Stimulated activated CD8-positive, alpha-beta memory T cell treated with anti-CD3 and anti-CD28 coated beads, Interleukin-15, amount 100 ng/mL, for 48 hours (primary cell): ENCODE measurements at places on chromosomes 3 and 15.

DNA sequence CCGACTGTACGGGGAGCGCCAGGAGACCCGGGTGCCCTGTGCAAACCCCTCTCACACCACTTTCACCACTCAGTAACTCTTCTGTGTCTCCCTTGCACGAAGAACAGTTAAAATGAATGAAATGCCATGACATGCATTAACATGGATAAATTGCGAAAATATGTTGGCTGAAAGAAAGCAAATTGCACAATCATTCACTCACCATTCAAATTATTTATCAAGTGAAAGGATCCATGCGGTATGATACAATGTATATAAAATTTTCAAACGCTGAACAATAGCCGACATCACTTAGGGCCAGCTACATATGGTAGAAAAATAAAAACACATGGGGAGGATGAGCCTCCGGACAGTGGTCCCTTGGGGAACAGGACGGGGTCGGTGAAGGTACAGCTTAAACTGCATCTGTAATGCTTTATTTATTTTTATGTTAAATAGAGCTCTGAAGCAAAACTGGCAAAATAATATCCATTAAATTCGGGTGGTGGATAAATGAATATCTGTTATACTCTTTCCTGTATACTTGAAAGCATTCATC is 45.9 kb downstream of the SLC12A8 start:
- DNase-seq: no peak

DNA sequence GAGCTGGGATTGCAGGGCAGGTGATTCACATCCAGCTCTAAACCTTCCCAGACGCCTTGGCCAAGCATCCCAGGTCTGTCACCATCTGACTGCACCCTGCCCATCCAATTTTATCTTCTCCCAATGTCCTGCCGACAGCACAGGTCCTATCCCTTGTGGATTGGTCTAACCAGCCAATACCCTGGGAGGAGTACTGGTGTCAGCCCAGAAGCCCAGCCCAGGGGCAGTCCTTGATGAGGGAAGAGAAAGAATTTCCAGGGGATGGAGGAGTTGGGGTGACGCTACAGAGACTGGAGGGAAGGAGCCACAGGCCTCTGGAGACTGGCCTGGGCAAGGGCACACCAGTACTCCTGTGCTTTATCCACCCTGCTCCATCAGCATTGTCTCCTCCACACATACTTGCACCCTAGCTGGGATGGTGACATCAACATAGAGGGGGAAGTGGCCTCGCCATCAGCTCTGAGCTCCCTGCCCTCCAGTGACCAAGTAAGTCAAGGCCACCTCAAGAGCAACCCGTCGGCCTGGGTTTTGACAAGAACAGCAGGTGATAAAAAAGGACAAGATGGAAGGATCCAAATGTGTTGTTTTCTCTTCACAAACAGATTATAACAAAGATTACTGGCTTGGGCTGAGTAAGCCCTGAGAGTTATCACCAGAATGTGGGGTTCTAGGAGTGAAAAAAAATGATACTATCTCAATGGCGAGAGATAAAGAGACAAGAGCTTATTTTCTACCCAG is 114.6 kb downstream of the AQP9 start:
- no peak for DNase-seq

DNA sequence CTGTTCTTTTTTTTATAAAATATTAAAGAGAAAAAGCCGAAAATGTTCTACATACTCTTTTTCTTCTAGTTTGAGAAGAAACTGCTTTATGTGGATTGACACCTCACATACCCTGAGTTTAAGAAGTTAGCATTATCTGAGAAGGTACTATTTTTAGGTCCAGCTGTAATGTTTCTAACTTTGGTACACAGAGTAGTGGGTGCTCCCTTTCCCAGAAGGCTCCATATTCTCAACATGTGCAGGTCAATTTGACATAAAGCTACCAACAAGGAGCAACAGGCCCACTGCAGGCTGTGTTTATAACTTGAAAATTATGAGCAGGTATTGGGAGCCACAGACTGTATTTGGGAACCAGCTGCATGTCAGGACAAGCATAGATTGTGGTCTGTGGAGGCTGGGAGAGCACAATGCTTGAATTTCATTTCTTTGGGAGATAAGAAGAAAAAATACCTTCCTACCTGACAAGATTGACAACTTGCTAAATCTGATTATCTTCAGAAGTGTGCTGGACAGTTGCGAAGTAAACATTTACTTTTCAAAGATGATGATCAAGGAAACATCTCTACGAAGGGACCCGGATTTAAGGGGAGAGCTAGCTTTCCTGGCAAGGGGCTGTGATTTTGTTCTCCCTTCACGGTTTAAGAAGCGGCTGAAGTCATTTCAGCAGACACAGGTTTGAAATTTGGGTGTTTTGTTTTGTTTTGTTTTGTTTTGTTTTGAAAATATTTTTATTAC is 57.2 kb downstream of the PPP2R3A start:
- no peak for DNase-seq

GRCh38 chr15:40067921-40068624 is 29.1 kb upstream of the SRP14 start:
- DNase-seq: no peak

GRCh38 chr3:152719264-152719663 is 115.7 kb upstream of the P2RY1 start:
- DNase-seq: no peak

DNA sequence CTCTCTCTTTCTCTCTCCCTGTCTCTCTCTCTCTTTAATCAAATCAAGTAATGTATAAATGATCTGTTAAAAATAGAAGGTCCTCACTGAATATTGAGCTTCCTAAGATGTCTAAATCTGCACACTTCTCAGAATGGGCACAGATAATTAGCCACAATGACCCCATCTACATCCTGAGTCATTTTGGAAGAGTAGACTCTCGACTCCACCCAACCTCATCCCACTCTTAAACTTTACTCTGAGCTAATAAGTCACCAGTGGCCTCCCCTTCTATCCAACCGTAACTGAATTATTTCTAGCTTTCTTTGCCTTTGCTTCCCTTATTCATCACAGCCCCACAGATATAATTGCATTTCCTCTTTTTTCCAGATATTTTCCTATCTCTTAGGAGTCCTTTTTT is 326.5 kb upstream of the ZNF717 start:
- DNase-seq: no peak

GRCh38 chr3:184579513-184579912 is 17.9 kb downstream of the EPHB3 start:
- DNase-seq: no peak

- DNase-seq: no peak
Observed at GRCh38 chr3:139263798-139264197, 80.0 kb upstream of the MRPS22 start.

DNA sequence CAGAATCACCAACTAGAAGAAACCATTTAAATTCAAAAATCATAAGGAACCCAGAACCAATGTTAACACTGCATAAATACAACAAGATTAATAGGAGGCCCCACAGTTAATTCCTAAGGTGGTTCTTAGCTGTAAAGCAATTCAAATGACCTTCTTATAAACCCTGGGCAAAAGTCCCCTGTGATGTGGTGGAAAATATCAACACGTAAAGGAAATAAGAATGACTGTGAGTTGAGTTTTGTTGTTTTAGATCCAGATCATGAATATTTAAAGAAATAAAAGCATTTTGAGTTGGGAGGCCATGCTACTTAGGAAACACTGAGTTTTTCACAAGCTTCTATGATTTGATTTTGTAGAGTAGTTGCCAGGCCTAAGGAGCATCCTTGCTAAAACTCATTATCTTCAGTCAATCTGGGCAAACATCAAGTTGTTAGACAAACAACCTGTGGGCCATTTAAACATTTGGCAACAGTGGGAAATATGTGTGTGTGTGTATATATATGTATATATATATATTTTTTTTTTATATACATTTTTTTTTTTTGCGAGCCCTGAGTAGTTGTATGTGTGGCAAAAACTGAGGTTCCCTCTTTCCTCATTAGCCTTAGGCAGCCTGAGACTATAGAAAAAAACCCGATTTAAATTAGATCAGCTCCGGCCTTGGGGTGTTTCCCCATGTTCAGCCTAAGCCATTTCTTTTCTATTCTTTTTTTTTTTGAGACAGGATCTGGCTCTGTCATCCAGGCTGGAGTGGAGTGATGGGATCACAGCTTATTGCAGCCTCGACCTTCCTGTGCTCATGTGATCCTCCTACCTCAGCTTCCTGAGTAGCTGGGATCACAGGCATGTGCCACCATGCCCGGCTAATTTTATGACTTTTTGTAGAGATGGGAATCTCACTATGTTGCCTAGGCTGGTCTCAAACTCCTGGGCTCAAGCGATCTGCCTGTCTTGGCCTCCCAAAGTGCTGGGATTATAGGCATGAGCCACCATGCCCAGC is 8.0 kb upstream of the PXK start:
- no peak for DNase-seq

DNA sequence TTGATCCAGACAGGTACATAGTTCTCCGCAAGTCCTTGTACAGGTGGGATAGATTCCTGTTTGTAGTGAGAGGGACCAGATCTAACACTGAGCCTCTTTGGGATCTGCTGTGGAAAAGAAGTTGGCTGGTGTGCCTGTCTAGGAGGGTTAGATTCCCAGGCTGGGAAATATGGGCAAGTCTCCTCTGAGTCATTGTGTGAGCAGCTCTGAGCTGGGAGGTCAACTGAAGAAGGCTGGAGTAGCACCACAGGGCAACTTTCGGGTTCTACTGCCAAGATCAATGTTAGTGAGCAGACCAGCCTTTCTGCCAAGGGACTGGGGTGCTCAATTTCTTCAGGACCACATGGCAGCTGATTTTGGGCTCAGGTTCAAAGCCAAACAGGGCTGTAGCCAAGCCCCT is 33.4 kb downstream of the CLDN1 start:
- DNase-seq: no peak

GRCh38 chr3:45258317-45258716 is 32.2 kb upstream of the TMEM158 start:
- DNase-seq: no peak

DNA sequence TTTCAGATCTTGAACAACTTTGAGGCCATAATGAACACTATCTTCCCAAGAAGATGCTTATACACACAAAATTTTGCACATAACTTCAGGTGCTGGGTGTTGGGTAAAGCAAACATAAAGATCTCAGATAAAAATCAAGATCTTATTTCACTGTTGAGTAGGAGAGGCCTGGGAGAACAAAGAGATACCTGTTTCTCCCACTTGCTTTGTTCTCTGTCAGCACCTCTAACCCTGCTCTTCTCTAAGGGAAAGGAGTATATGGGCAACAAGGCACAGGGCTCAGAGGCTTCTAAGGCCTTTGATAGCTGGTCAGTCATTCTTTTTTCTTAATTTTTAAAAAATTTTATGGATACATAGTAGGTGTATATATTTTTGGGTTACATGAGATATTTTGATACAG is 3.6 kb upstream of the GK5 start:
- DNase-seq: no peak

- DNase-seq: no peak
Observed at GRCh38 chr3:40417845-40418543, 31.0 kb downstream of the ENTPD3 start.

GRCh38 chr3:129045675-129046036 is 14.9 kb upstream of the GP9 start:
- DNase-seq: no peak

DNA sequence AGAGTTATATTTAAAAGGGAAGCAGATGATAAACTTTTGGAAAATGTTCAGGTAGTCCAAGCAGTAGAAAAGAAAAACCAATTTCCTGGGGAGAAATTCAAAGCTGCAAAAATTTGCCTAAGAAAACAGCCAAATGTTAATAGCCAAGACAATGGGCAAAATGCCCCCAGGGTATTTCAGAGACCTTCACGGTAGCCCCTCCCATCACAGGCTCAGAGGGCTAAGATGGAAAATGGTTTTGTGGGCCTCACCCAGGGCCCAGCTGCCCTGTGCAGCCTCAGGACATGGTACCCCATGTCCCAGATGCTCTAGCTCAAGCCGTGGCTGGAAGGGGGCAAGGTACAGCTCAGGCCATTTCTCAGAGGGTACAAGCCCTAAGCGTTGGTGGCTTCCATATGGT is 391.0 kb downstream of the ZIC4 start:
- no peak for DNase-seq

DNA sequence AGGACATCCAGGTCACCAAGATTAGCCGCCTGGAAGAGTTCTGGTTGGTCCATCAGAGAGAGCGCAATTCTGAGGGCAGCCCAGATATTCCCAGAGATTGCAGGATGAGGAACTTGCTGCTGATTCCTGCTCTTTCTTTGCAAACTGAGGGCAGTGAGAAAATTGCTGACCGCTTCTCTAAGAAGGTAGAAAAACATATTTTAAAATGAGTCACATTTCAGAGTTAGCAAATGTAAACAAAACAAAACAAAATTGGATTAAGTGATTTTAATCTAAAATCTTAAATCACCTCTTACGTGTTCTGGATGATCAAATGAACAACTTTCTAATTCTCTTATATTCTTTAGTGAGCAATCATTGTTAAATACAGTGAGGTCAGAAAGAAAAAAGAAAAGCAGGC is 149.0 kb downstream of the USP13 start:
- no peak for DNase-seq

GRCh38 chr3:149830902-149831301 is 17.9 kb downstream of the RNF13 start:
- no peak for DNase-seq

GRCh38 chr3:10017636-10018292 is 8.5 kb upstream of the FANCD2 start:
- peak; percentile 76 for DNase-seq

DNA sequence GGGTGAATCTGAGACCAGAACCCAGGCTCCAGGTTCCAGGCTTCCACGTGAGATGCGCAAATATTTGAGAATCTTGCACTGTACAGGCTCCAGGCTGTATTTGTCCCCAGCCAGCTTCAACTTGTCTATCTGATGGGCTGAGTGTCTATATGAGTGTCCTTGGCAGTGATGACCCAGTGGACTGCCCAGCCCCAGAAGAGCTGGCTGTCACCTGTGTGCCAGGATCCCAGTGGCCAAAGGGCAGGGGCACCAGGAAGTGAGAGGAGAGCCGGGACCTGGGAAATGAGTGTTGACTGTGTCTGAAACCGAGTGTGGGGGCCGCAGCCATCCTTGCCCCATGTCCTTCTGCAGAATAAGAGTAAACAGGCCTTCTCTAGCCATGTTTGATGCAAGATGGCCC is 10.4 kb downstream of the FAH start:
- no peak for DNase-seq

DNA sequence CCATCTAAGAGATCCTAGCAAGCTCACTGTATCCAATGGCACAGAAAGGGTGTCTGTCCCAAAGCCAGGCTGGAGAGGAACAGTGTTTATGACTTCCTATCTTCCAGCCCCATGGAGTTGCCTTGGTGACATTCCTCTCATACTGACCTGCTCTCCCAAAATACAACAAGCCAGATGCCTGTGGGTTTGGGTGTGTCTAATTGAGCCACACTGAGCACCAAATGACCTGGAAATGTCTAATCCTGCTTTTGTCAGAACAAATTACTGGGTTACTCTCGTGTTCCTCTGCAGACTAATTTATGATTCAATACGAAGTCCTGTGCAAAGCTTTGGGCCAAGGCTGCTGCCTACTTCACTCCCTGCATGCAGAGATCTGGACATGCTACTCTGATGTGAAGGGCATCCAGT is 98.1 kb upstream of the STRIT1 start:
- DNase-seq: no peak

- DNase-seq: no peak
Observed at GRCh38 chr15:67652586-67652985, 110.1 kb downstream of the MAP2K5 start.
